ENCODE measurements at places on chromosomes 7 and 10.

DNA sequence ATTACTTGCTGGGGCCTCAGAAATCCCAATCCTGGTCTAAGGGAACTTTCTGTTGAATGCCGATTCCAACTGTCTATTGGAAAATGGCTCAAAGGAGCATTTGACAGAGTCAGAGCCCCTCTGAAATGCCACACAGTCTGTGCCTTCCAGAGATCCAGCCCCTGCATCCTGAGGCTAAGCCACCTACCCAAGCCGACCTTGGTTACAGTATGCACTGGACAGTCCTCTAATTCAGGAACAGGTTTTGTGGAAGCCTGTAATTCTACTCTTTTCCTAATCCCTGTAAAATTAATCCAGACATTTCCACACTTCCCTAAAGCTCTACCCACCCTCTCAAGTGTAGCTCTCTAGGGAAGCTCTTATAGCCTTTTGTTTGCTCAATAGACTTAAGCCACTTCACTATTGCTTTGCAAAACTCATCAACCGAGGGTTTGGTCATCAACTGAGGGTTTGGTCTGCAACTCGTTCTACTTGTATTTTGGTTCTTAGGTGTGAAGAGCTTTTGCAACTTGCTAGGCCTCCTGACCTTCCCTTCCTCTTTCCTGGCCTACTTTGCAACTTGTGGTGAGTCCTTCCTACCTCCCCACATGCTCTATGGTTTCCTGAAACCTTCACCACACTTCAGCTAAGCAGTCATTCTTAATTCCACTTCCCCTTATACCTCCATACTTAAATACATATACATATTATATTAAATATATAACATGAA, 364.8 kb downstream of the SFMBT2 start:
- no peak for DNase-seq

GRCh38 chr7:23539494-23539907, 7.7 kb upstream of the TRA2A start:
- DNase-seq = no peak

- DNase-seq = no peak
Measured at GRCh38 chr10:78435484-78436221, 402.0 kb downstream of the RPS24 start.

DNA sequence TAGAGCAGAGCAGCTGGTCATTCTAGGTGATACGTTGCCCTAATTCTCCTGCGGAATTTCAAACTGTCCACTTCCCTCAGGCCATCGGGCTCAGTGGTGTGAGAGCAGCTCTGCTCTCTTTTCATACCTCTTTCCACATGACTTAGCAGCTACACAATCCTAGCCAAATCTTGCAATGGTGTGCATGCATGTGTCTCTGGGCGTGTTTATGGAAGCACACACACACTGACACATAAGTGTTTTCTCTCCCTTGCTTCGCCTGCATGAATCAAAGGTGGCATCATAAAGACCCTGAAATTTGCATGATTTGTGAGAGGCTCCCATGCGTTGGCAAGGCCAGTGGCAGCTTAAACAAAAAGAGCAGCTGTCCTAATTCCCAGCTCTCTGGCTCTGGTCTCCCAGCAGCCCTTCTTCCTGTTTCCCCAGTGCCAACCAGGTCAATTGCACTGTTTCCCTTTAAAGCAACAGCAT, 1189.5 kb downstream of the GATA3 start:
- no peak for DNase-seq

- DNase-seq = no peak
Measured at GRCh38 chr7:140231771-140232491, 55.1 kb upstream of the KDM7A start.

DNA sequence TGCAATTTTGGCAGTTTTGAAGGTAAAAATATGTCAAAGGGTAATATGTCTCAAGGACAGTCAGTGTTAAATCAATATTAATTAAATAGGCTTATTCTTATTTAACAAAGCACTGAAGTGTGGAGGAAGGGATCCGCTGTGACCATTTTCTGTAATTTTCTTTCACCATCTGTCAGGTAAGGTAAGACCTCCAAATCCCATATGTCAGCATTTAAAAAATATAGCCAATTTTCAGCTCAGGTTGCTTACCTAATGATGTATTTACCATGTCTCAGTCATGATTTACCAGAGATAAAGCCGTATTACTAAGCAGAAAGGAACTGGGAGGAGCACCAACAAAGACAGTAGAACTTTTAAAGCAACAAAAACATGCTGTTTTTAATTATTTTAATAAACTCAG, 683.9 kb downstream of the CCSER2 start:
- DNase-seq = no peak

- no peak for DNase-seq
Measured at GRCh38 chr10:116848944-116849247, 403 bp upstream of the ENO4 start.

GRCh38 chr7:121039510-121039822, 51.0 kb downstream of the CPED1 start:
- no peak for DNase-seq

GRCh38 chr10:9452056-9452455, 1397.6 kb downstream of the GATA3 start:
- DNase-seq = no peak

DNA sequence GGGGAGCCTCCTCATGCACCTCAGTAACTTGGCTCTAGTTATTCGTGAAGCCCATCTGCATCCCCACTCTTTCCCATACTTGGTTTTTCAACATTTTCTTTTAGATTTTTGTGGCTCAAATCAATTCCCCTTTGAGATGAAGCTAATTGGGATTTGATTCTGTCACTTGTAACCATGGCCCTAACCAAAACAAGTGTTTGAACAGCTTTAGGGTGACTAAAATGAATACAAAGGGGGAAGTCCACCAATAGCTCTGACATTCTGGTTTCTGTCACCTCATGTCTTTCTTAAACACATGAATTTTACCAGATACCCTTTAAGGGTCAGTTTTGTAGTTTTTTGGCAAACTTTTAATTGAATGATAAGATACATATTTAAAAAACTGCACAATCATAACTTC, 87.0 kb downstream of the PCGF5 start:
- DNase-seq = no peak

DNA sequence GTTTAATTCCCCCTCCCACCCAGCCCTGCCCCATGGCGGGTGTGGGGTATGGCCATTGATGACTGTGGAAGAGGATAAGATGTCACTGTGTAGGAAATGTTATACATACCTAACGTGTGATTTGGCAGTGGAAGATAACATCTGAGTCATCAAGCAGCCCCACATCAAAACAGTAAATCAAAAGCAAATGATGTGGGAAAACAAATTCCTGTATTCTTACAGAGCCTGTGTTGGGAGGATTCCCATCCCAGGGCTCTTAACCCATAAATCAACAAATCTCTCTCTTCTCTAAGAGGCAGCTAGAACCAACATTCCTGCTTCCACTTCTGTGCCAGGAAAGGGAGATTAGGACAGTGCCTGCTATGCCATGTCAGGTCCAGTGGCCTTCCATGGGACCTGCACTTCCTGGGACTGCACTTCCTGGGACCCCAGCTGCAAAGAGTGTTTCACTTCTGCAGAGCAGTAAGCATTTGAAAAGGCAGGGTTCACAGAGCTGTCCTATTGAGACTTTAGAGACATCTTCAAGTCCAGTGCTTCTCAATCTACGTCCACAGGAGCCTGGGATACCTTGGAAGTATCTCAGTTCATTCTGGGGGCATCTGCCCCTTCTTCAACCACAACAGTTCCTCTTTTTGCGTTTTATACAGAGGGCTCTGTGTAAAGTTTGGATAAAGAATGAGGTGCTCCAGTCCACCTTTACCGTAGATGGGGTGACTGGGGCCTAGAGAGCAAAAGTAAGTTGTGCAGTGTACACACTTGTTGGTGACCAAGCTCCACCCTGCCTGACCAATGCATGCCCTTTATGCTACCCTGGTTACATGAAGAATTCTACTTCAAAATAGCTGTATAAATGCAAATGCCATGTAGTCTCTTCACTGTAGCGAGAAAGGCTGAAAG, 45.7 kb downstream of the ATXN7L1 start:
- DNase-seq = no peak

GRCh38 chr10:119860866-119861607, 11.6 kb downstream of the MCMBP start:
- DNase-seq = no peak

GRCh38 chr7:30366606-30367005, 82.2 kb downstream of the ZNRF2 start:
- DNase-seq = no peak

- DNase-seq = no peak
Measured at GRCh38 chr7:114102996-114103395, 184.2 kb upstream of the PPP1R3A start.

DNA sequence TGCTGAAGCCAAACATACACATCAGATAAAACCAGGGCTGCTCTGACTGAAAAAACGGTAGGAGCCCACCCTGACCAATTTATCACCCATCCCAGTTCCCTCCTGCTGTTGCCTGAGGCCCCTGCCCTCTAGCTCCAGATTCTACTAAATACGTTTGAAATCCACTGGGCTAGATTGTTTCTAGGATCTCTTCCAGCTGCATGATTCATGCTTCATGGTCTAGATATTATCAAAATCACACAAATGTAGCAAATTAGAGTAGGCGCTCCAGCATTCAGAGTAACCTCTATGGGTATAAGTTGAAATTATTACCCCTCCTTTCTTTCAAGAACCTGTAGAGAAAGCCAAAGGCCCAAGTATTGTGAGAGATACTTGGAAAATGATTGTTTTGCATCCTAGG, 151.2 kb upstream of the FAM13C start:
- DNase-seq = no peak

DNA sequence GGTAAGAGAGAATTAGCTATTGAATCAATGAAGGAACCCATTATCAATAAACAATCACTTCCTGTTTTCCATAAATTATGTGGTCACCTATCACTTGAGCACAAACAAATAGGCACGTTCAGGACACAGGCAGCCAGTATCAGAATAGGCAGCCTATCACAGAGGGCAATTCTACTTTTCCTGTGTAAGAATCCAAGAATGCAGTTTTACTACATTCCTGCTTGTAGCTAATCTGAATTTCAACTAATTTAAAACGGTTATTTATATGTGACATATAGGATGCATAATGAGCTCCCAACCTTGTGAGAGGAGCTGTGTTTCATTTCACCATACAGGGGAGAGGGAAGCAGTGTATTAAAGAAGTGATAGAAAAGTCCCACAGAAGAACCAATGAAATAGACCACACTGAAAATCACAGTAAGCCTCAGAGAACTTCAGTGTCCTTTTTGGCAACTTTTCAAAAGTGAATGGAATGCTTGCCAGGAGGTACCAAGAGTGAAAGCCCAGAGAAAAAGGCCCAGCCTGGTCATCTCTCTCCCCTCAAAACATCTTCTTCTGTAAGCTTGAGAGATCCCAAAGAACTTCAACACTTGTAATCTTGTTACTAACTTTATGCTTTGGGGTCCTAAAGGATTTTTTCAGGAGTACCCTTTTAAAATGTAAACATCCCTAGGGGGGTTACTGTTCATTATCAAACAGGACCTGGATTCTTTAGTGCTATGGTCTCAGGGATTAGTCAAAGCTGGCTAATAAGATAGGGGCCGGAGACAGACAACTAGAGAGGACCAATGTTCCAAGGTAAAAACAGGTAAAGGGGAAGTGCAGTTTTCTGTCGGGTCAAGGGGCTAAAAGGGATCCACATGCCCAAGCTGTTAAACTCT, 1.3 kb downstream of the IMMP2L start:
- DNase-seq = no peak

GRCh38 chr10:127952918-127953317, 46.0 kb downstream of the PTPRE start:
- no peak for DNase-seq

DNA sequence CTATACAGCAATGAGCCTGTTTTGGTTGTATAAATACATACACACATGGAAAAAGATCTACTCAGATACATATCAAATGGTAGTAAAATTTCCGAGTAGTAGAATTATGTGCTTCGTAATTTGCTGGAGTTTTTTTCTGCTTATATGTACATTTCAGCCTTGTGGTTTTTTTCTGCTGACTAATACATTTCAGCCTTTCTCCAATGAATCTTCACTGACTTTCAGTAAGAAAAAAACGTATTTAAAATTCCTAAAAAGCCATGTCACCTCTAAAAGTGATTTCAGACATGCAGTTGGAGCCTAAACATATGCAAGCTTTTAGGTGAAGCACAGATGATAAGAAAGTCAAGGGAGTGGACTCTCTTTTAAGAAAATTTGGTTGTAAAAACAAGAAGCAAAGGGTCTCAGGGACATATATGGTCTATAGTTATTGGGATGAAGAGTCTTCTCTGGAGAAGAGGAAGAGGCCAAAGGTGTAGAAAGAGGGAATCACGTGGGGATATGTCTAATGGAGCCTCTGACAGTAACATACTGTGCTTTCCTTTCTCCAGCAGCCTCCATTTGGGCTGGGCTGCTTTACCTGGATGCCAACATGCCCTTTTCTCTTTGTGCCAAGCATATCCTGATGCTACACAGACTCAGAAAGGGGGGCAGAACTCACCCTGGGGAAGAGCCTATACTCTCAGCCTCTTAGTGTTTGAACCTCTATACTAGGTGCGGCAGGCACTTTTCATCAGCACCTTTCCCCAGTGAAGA, 2.4 kb downstream of the AMPH start:
- DNase-seq = no peak

DNA sequence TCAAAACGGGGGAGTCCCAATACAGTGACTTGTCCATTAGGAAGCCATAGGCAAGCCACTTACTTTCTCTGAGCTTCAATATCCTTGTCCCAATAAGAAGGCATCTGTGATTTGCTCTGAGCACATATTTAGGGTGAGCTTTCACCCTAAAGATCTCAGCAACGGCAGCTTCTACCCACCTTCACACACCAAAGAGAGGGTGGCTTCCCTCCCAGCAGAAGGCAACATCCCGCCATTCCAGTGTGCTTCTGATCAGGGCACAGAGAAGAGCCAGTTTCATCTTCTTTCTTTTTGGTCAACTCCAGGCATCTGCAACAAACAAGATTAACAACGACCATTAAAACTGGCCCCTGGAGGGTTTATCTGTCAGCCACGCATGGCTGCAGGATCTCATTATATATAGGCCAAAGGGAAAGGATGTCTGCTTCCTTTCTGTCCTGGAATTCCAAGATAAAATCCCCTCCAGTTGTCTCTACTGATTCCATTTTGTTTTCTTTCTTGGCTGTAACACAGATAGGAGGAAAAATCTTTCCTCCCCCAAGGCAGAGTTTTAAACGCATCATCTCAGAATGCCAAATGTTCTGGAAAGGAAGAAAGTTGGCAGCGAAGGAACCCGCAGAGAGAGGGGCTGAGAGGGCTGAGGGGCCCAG, 491 bp upstream of the SH2D4B start:
- DNase-seq = no peak

GRCh38 chr10:102799691-102800471, 37.3 kb downstream of the CYP17A1 start:
- peak; percentile 75 for DNase-seq

- DNase-seq = no peak
Measured at GRCh38 chr10:10132009-10132408, 885.7 kb upstream of the CELF2 start.

GRCh38 chr10:97515271-97515978, 16.7 kb downstream of the UBTD1 start:
- no peak for DNase-seq

Data from right cardiac atrium (tissue), 5 donors.